ENCODE measurements at places on chromosomes 4 and X.
A peak's percentile ranks its signal among the peaks of the same experiment; 100 is the strongest.

DNA sequence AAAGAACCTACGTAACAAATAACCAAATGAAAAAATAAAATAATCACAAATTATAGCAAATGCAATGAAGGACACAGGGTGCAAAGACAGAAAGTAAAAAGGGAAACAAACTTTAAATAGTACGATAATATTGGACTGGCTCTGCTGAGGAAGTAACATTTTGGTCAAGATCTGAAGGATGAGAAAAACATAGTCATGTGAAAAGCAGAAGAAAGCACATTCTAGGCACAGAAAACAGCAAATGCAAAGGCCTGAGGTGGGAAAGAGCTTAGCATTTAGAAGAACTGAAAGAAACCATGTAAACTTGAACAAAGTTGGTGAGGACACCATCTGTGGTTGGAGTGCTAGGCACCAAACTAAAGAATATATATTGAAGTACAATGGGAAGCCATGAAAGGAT, 111.2 kb downstream of the PPP3CA start:
- no peak for DNase-seq

GRCh38 chr4:69759189-69759604, 1.2 kb downstream of the SULT1B1 start:
- no peak for DNase-seq

- DNase-seq: no peak
These were observed 80.0 kb downstream of the ARSJ start for GRCh38 chr4:113899271-113900070.

GRCh38 chr4:101252721-101253120, 94.6 kb downstream of the PPP3CA start:
- no peak for DNase-seq

- no peak for DNase-seq
These were observed 2.9 kb downstream of the CNGA2 start for GRCh38 chrX:151737494-151737893.

DNA sequence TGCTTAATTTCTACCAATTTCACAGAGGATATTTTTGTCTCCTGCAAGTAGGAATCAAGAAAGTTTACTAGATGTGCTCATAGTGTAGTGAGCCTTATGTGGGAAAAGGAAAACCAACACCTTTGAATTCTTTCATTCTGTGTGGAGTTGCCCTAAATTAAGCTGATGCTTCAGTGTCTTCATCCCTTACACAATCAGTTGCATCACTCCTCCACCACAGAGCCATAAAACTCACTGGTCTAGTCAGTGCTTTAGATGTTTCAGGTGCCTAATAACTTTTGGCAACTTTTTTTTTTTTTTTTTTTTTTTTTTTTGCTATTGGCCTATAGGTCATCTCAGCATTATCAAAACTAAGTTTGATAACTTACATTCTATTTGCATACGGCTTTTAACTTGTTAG, 41.5 kb downstream of the HHIP start:
- DNase-seq: no peak

- DNase-seq: peak; percentile 9
These were observed 117.8 kb upstream of the DKK2 start for GRCh38 chr4:107153956-107154355.

DNA sequence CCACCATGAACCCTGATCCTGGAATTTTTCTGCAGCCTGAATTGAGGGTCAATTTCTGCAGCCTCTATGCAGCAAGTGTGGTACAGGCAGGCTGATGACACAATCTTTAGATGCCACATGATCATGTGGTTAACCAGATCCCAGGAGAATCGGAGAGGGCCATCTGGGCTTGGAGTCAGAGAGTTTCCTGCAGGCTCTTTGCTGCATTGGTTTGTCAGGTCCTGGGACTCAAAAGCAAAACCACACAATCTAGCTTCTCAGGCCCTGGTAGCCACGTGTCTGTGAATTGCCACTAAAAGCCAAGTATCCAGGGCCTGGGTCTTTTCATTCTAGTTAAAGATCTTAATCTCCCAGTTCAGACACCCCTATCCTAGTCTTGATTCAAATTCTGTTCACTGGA, 464.5 kb downstream of the BCOR start:
- DNase-seq: no peak

- peak; percentile 25 for DNase-seq
These were observed 98.4 kb downstream of the PHKA2 start for GRCh38 chrX:18885328-18886004.

GRCh38 chr4:85391589-85392410, 83.2 kb upstream of the ARHGAP24 start:
- DNase-seq: no peak

- peak; percentile 14 for DNase-seq
These were observed 60.2 kb upstream of the PNPLA4 start for GRCh38 chrX:7987160-7988012.

DNA sequence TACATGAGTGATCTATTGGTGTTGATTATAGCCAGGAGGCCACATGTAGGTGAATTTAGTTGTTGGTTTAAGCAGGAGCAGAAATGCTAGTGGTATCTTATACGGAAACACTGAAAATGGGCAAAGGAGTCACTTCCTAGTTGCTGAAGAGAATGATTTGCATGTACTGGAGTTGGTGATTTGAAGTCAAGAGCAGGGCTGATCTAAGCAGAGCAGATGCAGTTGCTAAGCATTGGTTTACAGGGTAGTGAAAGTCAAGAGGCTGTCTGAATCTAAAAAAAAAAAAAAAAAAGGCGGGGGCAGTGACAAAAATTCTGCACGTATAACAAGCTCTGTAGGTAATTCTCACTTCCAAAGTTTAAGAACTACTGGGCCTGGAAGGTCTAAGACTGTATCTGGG, 90.4 kb upstream of the HPRT1 start:
- no peak for DNase-seq

DNA sequence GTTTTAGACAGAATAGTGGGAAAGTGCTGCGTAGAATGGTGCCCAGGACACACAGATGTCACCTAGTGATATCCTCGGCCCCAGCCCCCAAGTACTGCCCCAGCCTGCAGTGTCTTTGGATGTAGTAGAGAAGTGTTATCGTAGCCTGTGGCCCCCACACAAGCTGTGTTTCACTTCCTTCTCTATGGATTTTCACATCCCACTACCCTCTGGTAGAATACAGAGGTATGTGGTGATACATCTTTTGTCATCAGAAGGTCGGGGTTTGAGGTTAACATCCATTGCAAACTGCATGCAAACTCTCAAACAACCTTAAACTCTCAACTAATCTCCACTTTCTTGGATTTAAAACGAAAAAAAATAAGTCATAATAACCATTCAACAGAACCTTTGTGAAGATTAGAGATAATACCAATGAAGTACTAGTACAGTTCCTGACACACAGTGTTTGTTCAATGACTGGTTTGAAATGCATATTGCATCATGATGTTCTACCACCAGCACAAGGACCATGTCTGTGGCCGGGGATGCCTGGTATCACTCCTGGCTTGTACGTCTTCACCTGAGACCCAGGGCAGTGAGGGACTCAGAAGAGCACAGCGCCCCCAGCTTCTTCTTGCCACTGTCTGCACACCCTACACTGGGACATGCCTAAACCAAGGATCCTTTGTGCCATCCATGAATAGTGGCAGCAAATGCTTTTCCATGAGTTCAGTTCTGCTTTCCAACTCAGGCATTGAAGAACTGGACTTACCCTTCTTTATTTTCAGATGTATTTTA, 267.3 kb downstream of the DCTD start:
- no peak for DNase-seq

GRCh38 chr4:157080605-157081004, 4.7 kb downstream of the GLRB start:
- DNase-seq: no peak

DNA sequence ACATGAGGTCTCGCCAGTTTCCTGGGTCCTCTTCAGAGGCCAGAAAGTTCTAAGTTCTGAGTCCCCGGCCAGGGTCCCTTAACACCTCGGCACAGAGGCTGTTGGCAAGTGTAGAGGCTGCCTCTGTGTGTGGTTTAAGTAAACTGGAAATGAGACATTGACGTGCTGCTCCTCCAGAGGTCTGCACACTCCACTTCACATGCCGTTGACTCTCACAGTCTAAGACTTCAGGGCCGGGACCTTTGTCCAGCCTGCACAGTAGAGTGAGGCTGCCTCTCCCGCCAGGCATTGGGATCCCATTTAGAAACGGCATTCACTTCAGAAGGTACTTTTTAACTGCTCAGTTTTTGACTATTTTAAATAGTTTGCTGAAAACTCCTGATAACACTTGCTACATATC, 10.6 kb upstream of the TADA2B start:
- no peak for DNase-seq

DNA sequence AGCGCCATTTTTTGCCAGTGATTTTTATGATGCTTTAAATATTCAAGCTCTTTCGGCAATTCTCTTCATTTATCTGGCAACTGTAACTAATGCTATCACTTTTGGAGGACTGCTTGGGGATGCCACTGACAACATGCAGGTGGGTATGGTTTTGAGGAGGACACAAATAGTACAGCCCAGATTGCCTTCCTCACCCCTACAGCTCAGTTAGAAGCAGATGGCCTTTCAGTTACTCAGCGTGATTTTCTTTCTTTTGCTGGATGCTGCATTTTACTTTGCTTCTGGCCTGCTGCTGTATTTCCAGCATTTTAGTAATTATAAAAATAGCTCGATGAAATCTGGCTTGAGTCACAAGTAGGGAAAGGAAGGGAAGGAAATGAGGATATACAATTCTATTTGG, 114.7 kb downstream of the SLC4A4 start:
- no peak for DNase-seq

- DNase-seq: no peak
These were observed 538.7 kb upstream of the PABPC4L start for GRCh38 chr4:134740290-134740689.

- no peak for DNase-seq
These were observed 2.1 kb downstream of the HHIP start for GRCh38 chr4:144648042-144648441.

DNA sequence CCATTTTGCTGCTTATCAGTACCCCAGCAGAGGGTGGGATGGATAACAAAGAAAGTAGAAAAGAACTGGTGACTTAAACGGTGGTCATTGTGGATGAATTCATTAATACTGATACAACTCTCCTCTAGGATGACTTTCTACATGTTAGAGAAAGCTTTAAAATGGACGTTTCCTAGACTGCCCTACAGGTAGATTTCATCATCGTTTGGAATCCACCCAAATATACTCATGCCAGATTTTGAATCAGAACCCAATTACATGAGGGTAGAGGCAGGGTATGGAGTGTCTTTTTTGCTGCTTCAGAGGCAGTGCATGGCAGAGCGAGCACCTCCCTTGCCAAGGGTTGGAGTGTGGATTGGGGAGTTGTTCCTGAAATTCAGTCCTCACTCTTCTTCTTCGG, 13.3 kb upstream of the ANTXR2 start:
- DNase-seq: no peak

- no peak for DNase-seq
These were observed 1066.6 kb downstream of the PCDH18 start for GRCh38 chr4:136465691-136466090.

- DNase-seq: no peak
These were observed 90.8 kb upstream of the SMARCAD1 start for GRCh38 chr4:94116842-94117241.

- no peak for DNase-seq
These were observed 1603.1 kb downstream of the C4orf33 start for GRCh38 chr4:130699004-130699403.

DNA sequence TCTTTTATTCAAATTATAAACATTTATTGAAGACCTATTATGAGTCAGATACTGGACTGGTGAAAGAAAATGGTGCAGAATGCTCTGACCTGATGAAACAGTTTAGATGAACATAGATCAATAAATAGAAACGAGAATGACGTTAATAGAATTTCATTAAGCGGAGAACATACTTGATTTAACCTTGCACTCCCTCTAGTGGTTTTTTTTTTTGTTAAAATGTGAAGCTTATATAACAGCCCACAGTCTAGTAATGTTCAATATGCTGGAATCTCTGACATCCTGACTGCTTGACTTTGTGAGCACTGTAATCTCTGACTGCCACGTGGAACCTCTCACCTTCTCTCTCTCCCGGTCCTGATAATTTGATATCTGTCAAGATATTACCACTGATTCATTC, 32.3 kb downstream of the HDAC8 start:
- peak; percentile 49 for DNase-seq

DNA sequence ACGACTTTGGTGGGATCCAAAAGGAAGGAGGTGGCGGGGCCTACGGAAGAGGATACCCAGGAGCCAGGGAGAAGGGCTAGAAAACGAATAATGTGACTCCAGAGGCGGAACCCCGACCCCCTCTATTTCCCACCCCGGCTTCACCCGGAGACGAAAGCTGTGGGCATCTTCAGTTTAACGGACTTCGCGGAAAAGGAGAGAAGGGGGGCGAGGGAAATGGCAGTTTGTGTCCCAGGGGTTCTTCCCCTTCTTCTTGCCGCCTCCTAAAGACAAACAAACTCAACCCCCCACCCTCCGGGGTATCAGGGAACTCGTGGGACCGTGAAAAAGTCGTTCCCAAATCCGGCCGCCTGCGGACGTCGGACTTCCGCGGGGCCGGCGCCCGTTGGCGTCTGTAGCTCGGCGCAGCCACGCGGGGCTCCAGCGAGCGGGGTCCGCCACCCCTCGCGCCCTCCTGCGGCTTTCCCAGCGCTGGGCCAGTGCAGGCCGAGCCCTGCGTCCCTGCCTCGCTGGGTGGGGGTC, 3.6 kb upstream of the LEF1 start:
- no peak for DNase-seq

DNA sequence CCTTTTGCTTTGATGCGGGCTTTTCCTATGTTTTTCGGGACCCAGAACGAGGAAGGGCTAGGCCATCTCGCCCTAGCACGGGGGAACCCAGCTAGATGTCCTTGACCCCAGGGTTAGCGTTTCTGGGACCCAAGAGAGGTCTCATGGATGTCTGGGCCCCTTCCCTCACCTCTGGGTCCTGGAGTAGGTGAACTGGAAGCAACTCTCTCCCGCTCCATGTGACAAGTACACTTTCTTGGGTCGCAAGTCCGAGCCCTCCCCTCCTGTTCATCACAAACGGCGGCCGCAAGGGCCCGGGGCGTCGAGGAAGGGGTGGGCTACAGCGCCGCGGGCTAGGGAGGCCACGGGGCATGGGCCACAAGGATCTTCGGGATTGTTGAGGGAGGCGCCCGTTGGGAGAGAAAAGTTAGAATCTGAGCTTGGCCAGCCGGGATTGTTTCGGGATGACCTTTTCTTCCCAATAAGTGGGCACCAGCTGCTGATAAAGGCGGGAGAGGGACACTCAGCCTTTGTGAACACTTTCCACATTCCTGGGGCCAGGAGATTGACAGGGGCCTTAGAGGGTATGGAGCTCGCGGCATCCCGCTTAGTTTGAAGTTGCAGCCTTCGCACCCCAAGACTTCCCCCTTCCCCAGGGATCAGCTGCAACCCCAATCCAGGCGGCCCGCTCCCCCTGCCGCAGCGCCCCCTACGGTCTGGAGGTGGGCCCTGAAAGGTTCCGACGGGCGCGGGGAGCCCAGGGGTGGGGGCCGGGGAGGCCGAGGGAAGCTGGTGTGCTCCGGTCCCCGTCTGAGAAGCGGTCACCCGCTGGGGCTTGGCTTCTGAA, 136.9 kb upstream of the ZIC3 start:
- no peak for DNase-seq

GRCh38 chrX:52262195-52262546, 77.5 kb downstream of the MAGED4 start:
- peak; percentile 1 for DNase-seq

DNA sequence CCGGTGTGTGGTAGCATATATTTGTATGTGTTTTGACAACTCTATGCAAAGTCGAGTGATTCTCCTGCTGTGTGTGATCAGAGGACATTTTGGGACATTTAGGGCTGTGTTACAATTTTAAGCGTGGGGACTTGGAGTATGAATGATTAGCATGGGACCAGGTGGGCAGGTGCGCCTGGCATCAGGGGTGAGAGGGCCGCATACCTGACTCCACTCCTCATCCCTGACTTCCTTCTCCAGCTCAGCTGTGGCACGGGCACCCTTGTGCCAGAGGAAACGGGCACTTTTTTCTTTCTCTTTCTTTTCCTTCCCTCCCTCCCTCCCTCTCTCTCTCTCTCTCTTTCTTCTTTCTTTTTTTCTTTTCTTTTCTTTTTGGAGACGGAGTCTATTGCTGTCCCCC, 15.7 kb upstream of the PLCXD1 start:
- DNase-seq: no peak

All from fibroblast of pulmonary artery (primary cell).